Liver (tissue), 10 donors: ENCODE measurements at places on chromosomes 3 and 15. TPM values are rescaled to one million over a fixed set of nuclear protein-coding genes. Genes with fewer than 3 reads are reported as not detected.

DNA sequence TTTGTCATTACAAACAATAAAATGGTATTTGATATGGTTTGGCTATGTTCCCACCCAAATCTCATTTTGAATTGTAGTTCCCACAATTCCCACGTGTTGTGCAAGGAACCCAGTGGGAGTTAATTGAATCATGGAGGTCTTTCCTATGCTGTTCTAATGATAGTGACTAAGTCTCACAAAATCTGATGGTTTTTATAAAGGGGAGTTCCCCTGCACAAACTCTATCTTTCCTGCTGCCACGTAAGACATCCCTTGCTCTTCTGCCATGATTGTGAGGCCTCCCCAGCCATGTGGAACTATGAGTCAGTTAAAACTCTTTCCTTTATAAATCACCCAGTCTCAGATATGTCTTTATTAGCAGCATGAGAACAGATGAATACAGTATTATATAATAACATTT is 15.4 kb upstream of the AADAC start:
- H3K4me1 ChIP-seq = peaks cover 4% of the 10 kb centered on the region
- H3K27me3 ChIP-seq = no peaks in the 10 kb centered on the region
- no peak overlapping the region for H3K27ac ChIP-seq

GRCh38 chr15:91032919-91033803 is 10.8 kb upstream of the VPS33B start:
- no peaks in the 10 kb centered on the region for H3K4me1 ChIP-seq
- peak; percentile 80 for DNase-seq
- H3K27ac ChIP-seq = no peak overlapping the region
- no peaks in the 10 kb centered on the region for H3K36me3 ChIP-seq
- H3K4me3 ChIP-seq = no peak overlapping the region

DNA sequence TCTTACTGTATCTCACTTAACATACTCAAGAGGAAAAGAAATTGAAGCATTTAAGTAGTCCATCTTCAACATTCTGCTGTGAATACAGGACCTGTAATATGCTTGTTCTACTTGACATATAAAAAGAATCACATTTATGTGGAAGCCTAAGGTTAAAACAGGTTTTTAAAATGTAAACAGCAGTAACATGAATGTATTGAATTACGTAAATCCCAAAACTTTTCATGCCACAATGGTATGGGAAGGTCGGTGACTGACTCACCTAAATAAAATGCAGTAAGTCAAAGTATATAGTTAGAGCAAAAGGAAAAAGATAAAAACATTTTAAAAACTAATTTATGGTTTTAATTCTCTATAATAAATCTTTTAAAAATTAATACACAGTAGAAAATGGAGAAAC is 115.7 kb upstream of the TJP1 start:
- no peak overlapping the region for H3K27ac ChIP-seq
- H3K27me3 ChIP-seq = no peaks in the 10 kb centered on the region
- no peak overlapping the region for H3K4me3 ChIP-seq
- DNase-seq = no peak
- H3K36me3 ChIP-seq = no peaks in the 10 kb centered on the region
- no peaks in the 10 kb centered on the region for H3K4me1 ChIP-seq

GRCh38 chr3:48966876-48967361 is 23.1 kb upstream of the P4HTM start:
- no peak for DNase-seq
- no peak overlapping the region for H3K27ac ChIP-seq
- H3K4me3 ChIP-seq = no peak overlapping the region
- no peaks in the 10 kb centered on the region for H3K4me1 ChIP-seq

DNA sequence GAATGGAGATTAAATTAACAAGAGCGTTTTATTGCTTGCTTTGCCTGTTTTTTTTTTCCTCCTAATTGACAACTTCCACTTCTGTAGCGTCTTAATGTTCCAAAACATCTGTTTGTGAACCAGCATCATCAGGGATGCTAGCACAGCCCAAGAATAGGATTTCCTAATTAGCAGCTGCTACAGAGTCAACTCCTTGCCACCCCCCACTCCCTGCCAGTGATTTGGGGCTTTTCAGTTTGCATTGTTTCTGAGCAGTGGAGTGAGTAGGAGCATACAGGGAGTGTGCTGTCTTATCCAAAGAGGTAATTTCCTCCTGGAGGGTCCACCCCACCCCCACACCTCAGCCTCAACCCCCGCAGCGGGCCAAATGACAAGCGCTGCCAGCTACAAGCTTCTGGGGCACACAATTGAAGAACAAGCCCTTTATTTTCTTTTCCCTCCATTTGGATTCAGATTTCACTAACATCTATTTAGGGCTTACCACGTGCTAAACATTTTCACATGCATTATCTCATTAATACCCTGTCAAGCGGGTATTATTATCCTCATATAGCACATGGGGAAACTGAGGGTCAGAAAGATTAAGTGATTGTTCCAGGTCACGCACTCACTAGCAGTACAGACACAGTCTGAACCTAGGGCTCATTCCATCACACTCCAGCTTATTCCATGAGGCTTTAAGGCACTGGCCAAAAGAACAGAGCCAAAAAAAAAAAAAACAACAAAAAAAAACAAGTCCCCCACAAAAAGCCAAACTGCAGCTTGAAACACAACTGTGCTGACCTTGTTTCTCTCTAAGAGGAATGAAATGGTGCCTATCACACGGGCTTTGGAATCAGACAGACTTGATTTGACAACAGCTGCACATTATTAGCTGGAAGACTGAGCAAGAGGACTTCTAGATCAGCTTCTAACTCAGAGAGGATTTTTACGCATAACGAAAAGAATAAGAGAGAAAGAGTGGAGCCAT is 16.4 kb downstream of the HEG1 start:
- DNase-seq = no peak
- H3K4me3 ChIP-seq = no peak overlapping the region
- H3K4me1 ChIP-seq = peaks cover 2% of the 10 kb centered on the region
- H3K27me3 ChIP-seq = no peaks in the 10 kb centered on the region

GRCh38 chr3:108283006-108283405 is 13.3 kb upstream of the HHLA2 start:
- H3K36me3 ChIP-seq = no peaks in the 10 kb centered on the region
- no peak overlapping the region for H3K4me3 ChIP-seq
- no peaks in the 10 kb centered on the region for H3K27me3 ChIP-seq
- DNase-seq = no peak
- H3K27ac ChIP-seq = no peak overlapping the region
- no peaks in the 10 kb centered on the region for H3K4me1 ChIP-seq

DNA sequence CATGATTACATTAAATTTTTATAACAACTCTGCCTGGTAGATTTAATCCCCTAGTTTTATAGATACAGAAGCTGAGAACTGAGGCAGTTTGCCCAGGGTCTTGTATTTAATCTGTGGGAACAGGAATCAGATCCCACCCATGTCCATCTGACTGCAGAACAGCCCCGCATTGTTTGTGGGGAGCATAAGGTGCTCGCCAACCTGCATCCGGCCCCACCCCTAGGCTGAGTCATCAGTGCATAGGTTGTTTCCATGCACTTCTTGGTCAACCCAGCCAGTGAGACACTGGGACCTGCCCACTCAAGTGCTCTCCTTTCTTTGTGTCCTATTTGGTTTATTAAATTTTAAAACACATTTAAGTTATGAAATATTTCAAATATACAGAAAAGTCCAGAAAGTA is 266.2 kb downstream of the OPA1 start:
- no peak overlapping the region for H3K27ac ChIP-seq
- no peak overlapping the region for H3K4me3 ChIP-seq
- no peak for DNase-seq
- H3K4me1 ChIP-seq = no peaks in the 10 kb centered on the region
- H3K27me3 ChIP-seq = no peaks in the 10 kb centered on the region
- no peaks in the 10 kb centered on the region for H3K36me3 ChIP-seq

DNA sequence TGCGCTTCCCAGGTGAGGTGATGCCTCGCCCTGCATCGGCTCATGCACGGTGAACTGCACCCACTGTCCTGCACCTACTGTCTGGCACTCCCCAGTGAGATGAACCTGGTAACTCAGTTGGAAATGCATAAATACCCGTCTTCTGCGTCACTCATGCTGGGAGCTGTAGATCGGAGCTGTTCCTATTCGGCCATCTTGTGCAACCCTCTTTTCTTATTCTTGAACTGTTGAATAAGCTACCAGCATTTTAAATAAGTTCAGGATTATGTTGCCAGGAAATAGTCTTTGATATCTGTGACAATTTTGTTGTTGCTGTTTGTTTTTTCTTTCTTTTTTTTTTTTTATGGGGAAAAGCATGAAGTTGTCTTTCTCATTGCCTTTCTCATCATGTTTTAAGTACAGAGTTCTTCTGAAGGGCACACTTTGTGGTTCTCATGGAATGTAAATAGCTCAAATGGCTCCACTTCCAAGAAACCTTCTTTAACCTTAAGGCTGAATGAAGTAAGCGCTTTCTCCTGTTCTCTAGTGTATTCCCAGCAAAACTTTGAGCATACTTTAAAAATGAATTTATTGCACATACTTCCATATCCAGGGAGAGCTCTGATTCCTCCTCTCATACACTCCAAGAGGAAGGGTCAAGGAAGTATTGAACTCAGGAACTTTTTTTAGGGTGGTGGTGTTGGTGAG is 468.0 kb upstream of the TBL1XR1 start:
- H3K27me3 ChIP-seq = no peaks in the 10 kb centered on the region
- DNase-seq = no peak
- H3K4me3 ChIP-seq = no peak overlapping the region
- H3K4me1 ChIP-seq = no peaks in the 10 kb centered on the region
- H3K36me3 ChIP-seq = no peaks in the 10 kb centered on the region
- H3K27ac ChIP-seq = no peak overlapping the region

- H3K36me3 ChIP-seq = no peaks in the 10 kb centered on the region
- no peak for DNase-seq
- peaks cover 6% of the 10 kb centered on the region for H3K27me3 ChIP-seq
- no peak overlapping the region for H3K27ac ChIP-seq
- no peak overlapping the region for H3K4me3 ChIP-seq
Measured at GRCh38 chr3:99721633-99722007, 83.2 kb downstream of the COL8A1 start.

DNA sequence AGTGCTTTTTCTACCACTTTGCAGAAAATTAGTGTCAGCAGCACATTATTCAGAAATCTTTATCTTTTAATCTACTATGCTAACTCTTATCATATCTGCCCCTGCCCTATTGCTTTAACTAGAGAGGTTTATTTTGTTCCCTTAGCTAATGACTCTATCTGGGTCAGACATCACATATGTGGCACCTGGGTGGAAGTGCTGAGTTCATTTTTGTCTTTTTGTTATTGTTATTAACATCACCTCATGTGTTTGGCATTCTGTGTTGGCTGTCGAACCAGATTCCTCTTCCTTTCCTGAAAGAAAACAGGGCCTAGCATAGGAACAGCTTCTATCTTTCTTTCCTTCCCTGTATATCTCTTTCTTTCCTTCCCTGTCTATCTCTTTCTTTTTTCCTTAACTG is 100.7 kb downstream of the RBMS3 start:
- no peaks in the 10 kb centered on the region for H3K27me3 ChIP-seq
- no peak for DNase-seq
- no peak overlapping the region for H3K4me3 ChIP-seq
- H3K27ac ChIP-seq = no peak overlapping the region
- H3K4me1 ChIP-seq = no peaks in the 10 kb centered on the region
- H3K36me3 ChIP-seq = no peaks in the 10 kb centered on the region

DNA sequence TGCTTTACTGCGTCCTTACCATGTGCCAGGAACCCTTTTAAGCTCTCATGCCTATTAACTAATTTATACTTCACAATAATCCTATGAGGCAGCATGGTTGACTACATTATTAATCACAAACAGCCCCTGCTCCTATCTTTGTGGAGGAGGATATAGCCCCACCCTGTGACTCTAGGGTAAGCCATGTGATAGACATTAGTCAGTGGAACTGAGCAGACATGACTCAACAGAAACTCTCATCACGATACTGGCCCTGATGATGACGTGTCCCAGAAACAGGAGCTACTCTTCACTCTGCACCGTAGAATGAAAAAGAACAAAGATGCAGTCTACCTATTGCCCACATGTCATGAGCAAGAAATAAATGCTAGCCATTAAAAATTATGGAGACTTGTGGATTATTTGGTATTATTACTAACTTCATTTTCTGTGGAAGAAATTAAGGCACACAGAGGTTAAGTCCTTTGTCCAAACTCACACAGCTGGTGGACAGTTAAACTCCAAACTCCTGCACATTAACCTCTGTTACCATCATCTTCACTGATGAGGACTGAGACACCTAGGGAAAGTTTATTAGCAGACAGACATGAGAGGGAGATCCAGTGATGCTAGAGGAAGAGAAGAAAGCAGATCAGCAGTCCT is 51.2 kb downstream of the CFAP20DC start:
- no peaks in the 10 kb centered on the region for H3K36me3 ChIP-seq
- no peak overlapping the region for H3K4me3 ChIP-seq
- H3K4me1 ChIP-seq = peaks cover 6% of the 10 kb centered on the region

GRCh38 chr3:182412066-182412465 is 381.2 kb upstream of the ATP11B start:
- H3K36me3 ChIP-seq = no peaks in the 10 kb centered on the region
- no peaks in the 10 kb centered on the region for H3K4me1 ChIP-seq
- no peaks in the 10 kb centered on the region for H3K27me3 ChIP-seq
- no peak overlapping the region for H3K27ac ChIP-seq

GRCh38 chr15:58738046-58738707 is 11.3 kb downstream of the ADAM10 start:
- DNase-seq = no peak
- H3K4me3 ChIP-seq = no peak overlapping the region
- no peak overlapping the region for H3K27ac ChIP-seq
- H3K4me1 ChIP-seq = peaks cover 16% of the 10 kb centered on the region
- H3K27me3 ChIP-seq = no peaks in the 10 kb centered on the region
- no peaks in the 10 kb centered on the region for H3K36me3 ChIP-seq

- no peak overlapping the region for H3K27ac ChIP-seq
- H3K36me3 ChIP-seq = no peaks in the 10 kb centered on the region
- no peaks in the 10 kb centered on the region for H3K4me1 ChIP-seq
- H3K4me3 ChIP-seq = no peak overlapping the region
Measured at GRCh38 chr3:36701249-36701572, 63.1 kb downstream of the DCLK3 start.

DNA sequence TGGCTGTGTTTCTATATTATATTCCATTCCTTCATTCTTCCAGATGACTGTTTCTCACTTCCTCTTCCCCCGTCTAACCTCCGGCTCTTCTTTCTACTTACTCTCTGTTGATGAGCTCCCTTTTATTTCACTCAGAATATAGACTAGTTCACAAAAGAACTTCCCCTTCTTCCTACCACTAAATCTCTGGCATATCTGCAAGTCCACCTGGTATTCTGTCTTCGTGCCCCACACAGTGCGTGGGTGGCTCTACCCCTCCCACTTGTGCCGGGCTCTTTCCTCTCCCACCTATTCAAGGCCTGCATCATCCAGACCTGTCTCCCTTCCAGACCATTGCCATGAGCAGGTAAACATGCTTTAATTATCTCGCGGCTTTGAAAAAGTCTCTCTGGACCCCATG is 73.0 kb downstream of the SCN10A start:
- no peaks in the 10 kb centered on the region for H3K36me3 ChIP-seq
- no peaks in the 10 kb centered on the region for H3K4me1 ChIP-seq
- H3K4me3 ChIP-seq = no peak overlapping the region
- DNase-seq = no peak
- no peak overlapping the region for H3K27ac ChIP-seq
- H3K27me3 ChIP-seq = no peaks in the 10 kb centered on the region

GTF2A2 gene
- total RNA-seq = 11.7 TPM

CASR gene
- total RNA-seq = 0.05 TPM

PLXNB1 gene
- 90.0 TPM for total RNA-seq

TTLL13 gene
- total RNA-seq = 0.08 TPM

HRG gene
- 139 TPM for total RNA-seq
